ENCODE measurements at places on chromosomes 2 and 18.

DNA sequence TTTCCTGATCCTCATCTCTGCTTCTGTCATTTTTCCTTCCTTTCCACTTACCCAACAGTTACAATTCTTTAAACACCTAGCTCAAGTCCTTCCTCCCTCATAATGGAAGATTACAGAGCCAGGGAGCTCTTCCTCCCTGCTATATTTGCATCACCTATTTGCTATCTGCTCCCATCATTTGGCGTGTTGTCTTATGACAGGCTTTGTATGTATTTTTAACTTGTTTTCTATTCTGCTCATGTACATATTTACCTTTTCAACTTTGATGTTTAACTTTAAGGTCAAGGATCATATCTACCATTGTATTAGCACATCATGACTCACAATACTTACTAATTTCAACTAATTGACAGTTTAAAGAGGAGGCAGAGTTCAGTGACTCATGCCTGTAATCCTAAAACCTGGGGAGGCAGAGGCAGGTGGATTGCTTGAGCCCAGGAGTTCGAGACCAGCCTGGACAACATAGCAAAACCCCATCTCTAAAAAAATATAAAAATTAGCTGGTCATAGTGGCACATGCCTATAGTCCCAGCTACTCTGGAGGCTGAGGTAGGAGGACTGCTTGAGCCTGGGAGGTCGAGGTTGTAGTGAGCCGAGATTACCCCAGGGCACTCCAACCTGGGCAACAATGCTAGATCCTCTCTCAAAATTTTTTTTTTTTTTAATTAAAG is 308.0 kb upstream of the STON1 start:
- no peak for DNase-seq

- no peak for DNase-seq
Measured at GRCh38 chr2:62939735-62940491, 110.7 kb upstream of the OTX1 start.

DNA sequence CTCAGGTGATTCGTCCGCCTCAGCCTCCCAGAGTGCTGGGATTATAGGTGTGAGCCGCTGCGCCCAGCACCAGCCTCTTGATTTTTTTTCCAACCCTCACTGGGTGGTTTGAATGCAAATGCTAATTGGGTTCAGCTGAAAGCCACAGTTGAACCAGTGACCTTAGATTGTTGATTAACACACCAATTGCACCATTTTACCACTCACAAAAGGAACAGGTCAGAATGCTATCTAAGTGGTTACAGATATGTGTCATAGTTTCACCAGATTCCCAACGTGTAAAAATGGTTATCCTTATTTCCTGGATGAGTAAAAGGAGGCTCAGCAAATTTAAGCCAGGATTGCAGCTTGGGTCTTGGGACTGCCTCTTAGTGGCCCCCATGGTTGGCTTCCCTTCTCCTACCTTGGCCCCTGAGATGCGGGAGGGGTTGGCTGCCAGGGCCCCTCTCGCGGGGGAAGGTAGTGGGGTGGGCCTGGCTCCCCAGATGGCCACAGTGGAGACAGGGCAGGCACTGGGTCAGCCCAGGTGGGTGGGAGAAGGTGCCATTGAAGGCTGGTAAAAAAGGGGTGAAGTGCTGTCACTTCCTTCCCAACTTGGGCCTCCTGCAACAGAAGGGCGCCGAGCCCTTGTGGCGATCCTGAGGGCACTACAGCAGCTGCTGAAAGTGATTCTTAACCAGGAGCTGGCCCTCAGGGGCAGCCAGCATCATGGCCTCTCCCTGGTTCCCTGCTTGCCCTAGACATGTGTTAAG is 164.9 kb upstream of the HAAO start:
- no peak for DNase-seq

DNA sequence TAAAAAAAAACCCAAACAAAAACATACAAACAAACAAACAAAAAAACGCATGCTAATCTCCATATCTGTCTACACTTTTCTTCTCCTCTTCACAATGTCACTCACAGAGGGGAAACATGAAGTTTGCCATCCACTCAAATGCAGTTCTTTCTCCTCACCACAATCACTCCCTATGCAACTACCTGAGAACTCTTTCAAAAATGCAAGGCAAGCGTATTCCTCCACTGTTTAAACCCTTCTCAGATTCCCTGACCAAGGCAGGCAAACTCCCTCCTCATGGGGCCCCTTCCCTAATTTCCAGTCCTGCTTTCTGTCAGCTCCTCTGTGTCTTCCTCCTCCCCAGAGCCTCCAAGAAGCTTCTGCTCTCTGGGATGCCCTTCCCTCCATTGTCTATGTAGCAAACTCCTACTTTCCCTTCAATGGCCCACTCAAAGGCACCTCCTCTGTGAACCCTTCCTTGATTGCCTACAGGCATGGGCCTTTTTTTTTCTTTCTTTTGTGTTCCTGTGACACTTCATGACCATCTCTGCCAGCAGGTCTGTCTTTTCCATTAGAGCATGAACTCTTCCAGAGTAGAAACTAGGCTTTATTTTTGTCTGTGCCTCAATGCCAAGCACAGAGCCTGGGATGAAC is 143.8 kb upstream of the SLC1A4 start:
- DNase-seq = no peak

GRCh38 chr18:11850821-11851145 is 430 bp upstream of the CHMP1B start:
- no peak for DNase-seq
